Epithelial cell of esophagus (primary cell): ENCODE measurements at places on chromosomes 3 and 15.

- peak; percentile 11 for DNase-seq
Observed at GRCh38 chr15:75456710-75457109, 5.2 kb upstream of the SIN3A start.

- DNase-seq, result no peak
Observed at GRCh38 chr3:194390835-194391234, 8.2 kb downstream of the GP5 start.

DNA sequence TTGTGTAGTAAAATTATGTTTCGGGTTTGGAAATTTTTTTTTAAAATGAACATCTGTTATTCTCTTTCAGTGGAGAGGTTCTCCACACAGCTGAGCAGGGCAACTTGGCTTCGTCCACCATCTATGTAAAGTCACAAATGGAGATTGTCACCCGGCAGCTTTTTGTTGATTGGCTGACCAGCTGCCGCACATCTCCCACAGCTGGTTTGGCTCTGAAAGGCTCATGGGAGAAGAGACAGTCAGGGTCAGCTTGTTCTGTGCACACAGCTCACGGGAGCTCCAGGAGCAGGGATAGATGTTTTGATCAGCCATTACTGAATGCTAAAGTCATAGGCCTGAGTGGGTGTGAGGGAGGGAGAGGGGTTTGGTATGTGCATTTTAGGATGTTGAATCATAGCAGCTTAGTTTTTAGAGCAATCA, 12.9 kb upstream of the CCDC80 start:
- peak; percentile 79 for DNase-seq

- no peak for DNase-seq
Observed at GRCh38 chr3:186121278-186121677, 12.4 kb upstream of the ETV5 start.

- no peak for DNase-seq
Observed at GRCh38 chr15:91151781-91152563, 51.9 kb downstream of the SV2B start.

DNA sequence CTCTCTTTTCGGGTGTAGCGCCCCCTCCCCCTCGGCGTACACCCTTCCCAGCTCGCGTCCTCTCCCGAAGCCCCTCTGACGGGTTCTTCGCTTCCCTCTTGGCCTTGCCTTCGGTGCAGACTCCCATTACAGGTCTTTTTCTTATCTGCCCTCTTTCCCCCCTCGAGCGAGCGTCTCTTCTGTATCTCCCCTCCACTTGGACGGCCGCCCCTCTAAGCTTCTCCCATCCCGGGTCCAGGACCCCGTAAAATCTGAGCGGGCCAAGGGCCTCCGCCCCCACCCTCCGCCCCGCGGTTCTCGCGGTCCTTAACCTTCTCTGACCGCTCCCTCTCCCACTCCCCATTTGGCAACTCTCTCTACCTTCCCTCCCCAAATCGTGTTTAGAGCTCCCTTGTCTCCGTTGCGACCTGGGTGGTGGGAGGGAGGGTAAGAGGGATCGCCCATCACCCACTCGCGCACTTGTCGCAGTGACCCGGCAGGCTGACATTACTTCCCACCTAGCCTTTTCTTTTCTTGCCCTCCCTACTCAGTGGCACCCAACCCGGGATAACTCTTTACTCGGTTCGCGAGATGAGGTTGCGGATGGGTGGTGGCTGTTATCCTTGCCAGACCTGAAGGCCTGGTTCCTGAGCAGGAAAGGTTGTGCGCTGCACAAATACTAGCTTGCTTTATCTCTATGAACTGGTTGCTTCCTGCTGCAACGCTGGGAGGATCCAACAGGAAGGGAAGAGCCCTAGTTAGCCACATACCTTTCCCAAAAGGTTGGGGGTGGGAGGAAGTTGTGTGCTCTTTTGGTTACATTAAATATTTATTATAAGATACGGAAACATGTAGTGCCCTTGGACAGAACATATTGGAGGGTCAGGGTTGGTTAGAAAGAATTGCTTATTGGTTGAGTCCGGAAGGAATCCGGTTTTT, 922 bp downstream of the RAB11A start:
- DNase-seq, result peak; percentile 83

GRCh38 chr15:42203891-42204290, 4.2 kb downstream of the VPS39 start:
- no peak for DNase-seq

DNA sequence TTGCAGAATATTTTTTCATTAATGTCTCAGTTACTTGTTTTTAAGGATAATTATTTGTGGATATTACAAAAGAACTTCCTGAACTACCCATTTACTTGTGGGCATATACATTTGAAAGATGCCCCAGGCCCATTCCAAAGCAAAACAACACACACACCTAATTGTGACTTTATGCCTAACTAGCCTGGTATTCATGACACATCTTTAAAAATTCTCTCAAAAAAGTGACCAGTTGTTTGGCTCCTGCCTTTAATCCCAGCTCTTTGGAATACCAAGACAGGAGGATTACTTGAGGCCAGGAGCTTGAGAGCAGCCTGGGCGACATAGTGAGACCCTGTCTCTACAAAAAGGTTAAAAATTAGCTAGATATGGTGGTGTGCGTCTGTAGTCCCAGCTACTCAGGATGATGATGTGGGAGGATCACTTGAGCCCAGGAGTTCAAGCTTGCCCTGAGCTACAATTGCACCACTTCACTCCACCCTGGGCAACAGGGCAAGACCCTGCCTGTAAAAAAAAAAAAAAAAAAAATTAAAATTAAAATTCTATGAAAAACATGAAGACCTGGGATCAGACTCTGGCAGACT, 51.7 kb upstream of the SLC4A7 start:
- DNase-seq, result peak; percentile 81

- no peak for DNase-seq
Observed at GRCh38 chr15:52406601-52407000, 111.0 kb upstream of the MYO5C start.

DNA sequence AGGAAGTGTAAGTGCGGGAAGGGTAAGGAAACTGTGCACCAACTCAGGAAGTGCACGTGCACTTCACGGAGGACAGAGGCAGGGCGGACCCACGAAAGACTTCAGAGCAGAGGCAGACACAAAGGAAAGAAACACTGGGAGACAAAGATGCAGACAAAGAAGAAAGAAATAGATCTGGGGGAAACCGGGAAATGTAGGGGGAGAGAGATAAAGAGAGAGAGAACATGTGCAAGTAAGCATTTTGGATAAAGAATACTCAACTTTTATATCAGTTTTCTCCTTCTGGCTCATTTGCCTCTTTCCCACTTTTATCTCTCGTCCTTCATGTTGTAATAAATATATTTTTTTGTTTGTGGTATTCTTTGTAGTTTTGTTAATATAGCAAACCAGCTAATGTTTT, 204.2 kb downstream of the WDR72 start:
- DNase-seq, result no peak

GRCh38 chr3:174342941-174343501, 516.1 kb upstream of the NAALADL2 start:
- no peak for DNase-seq

DNA sequence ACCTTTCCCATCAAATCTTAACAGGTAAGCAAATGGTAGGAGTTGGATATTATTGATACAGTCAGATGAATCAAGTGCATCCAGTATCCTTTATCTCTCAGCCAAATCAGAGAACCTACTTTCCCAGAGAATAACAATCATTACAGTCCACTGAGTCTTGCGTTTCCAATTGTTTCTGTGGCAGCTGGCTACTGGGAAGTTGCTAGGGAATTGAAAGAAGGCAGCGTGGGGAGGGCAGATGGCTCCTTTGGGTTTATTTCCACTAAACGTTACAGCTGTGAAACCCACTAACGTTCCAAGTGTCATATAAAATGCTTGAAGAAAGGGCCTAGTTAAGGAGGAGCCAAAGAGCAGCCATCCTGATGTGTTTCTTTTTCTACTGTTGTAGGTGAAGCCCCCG, 78.4 kb downstream of the WDR72 start:
- no peak for DNase-seq

DNA sequence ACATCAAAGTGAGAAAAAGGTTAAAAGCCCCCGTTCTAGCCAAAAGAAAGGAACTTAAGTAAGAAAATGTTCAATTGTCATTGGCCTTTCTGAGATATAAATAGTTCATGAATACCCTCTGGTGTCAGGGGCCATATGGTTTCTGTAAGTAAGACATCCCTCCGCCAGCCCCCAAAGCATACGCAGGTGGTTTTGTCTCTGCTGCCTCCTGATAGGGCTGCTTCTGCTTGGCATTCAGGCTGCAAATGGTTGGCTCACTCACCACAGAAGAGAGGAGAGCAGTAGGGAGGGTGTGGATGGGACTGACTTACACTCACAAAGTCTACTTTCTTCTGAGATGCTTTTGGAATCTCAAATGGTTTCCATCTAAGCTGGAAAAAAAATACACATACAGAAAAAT, 29.8 kb downstream of the HGD start:
- no peak for DNase-seq
